ENCODE measurements at places on chromosomes 1 and 21.
A peak's percentile ranks its signal among the peaks of the same experiment; 100 is the strongest.

- no peak for DNase-seq
Measured at GRCh38 chr21:38793926-38794713, 11.6 kb upstream of the ETS2 start.

GRCh38 chr1:65247419-65248359, 61.7 kb upstream of the DNAJC6 start:
- DNase-seq, result peak; percentile 69

DNA sequence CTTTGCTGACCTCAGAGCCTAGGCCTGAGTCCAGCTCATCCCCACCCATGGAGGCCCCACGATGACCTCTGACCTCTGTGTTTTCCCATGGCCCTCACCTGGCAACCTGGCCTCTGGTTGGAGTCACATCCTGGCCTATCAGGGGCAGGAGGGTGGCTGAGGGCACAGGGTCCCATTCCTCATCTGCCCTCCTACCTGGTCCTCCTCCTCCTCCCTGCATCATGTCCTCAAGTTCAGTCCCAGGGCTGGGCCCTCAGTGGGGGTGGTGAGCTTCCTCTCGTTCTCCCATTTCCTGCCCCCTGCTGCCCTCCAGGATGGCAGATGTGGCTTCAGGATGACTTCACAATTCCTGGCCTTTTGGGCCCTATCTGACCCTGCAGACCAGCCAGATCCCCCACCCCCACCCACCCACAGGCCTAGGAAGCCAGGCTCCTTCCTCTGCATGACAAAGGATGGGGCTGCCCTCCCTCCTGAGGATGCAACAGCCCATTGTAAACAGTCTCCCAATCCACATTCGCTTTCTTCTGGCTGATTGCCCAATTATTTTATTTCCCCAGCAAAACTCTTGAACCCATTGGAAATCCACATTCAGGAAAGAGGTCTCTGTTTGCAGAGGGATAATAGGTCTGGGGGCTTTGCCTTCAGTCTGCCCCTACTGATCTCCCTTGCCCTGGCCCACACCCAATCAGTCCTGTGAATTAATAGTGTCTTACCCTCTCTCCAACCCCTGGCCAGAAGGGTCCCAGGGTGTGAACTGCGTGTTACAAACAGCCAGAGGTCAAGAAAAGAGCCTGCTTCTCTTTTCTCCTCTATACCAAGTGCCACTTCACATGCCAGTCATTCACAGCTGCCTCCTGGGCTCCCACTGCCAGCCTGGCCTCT, 10.3 kb upstream of the LEFTY1 start:
- DNase-seq, result peak; percentile 92

GRCh38 chr1:231016966-231017365, 23.1 kb downstream of the FAM89A start:
- no peak for DNase-seq

GRCh38 chr1:219837994-219838294, 90.4 kb downstream of the SLC30A10 start:
- DNase-seq, result no peak

GRCh38 chr1:160459687-160460086, 59.3 kb downstream of the VANGL2 start:
- no peak for DNase-seq

DNA sequence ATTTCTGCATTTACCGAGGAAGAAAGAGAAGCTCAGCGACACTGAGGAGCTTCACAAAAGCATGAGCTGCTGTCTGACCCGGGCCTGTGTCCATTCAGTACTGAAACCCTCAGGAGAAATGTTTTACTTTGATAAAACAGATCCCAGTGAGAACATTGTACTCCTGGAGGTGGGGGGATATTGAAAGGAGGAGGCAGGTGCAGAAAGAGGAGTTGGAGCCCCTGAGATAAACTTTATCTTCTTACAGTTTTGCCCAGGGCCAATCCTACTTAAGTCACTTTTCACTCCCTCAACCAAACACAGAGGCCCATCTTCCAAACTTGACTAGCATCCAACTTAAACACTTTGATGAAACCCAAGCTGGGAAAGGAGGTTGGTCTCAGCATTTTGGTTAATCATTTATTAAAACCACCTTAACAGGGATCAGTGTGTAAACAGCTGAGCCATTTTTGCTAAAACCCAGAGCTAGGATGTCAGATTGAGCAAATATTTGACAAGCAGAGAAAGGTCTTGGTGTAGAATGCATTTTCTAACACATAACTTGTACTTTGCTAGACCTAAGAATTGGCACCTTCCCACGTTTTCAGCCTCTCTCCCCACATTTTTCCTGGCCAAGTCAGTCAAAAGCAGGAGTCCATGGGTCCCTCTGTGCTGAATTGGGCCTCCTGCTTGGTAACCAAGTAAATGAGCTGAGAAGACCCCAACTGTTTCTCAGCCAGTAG, 32.5 kb upstream of the SARS1 start:
- DNase-seq, result no peak

DNA sequence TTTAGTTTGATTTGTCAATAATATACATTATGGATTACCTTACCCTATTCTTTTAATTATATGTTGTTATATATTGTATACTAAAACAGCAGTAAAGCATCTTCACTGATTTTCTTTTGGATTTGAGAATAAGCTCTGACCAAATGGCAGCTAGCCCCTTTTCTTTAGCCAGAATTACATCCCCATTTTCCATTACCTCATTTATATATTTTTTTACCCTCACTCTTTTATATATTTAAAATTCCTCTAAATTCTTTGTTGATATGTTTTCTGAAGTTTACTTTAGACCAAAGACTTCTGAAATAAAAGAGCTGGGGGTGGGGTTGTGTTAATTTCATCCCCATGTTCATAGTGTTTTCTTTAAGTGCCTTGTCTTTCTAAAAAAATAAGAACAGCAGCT, 24.6 kb downstream of the ANGPTL1 start:
- no peak for DNase-seq

- no peak for DNase-seq
Measured at GRCh38 chr21:44800103-44800502, 1.5 kb downstream of the UBE2G2 start.

DNA sequence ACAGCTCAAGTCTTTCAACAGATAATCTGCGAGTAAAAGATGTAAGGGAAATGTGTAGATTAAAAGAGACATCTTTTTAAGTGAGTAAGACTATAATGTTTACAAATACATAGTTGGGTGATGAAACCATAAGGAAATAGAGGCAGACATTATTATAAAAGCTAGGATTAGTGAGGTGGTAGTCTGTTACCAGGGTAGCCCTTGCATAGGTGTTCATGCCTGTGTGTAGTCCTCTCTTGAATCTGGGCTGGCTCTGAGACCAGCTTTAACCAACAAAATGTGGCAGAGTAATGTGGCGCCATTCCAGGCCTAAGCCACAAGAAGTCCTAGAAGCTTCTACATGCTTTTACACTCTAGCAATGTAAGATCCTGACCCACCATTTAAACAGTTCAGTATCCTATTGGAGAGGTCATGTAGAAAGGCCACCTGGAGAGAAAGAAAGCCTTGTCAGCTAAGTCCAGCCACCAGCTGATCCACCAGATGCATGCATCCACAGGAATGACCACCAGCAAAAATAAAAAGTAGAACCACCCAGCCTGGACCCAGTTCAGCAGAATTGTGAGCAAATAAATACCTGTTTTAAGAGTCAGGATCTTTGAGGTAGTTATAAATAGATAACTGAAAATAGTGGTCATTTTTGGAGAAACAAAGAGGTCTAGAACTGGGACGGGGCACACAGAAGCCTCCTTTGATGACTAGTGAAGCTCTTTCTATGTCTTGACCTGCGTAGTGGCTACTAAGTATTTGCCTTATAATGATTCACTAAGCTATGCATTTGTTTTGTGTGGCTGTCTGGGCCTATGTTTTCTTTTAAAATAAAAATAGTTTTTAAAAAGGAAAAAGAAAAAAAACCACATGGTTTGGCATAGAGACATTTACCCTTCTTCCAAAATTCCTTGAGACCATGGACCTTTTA, 8.1 kb downstream of the NIBAN1 start:
- DNase-seq, result no peak

DNA sequence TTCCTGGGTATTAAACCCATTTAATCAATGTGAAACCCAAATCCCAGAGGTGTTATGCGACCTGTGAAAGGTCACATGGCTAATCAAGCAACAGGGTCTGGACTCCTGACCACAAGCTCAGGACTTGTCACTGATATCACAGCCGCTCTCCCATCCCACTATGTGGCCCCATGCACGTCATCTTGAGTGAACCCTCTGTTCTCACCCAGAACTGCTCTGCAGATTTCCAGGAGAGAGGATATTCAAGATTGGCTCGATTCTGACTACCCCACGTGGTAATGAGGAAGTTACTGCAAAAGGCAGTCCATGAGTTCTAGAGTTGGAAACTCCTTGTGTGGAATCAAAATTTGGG, 173.5 kb upstream of the ETV3 start:
- no peak for DNase-seq

GRCh38 chr1:232142403-232143314, 487.3 kb downstream of the SIPA1L2 start:
- no peak for DNase-seq

GRCh38 chr1:23291706-23292105, 52.4 kb downstream of the HNRNPR start:
- DNase-seq, result no peak

DNA sequence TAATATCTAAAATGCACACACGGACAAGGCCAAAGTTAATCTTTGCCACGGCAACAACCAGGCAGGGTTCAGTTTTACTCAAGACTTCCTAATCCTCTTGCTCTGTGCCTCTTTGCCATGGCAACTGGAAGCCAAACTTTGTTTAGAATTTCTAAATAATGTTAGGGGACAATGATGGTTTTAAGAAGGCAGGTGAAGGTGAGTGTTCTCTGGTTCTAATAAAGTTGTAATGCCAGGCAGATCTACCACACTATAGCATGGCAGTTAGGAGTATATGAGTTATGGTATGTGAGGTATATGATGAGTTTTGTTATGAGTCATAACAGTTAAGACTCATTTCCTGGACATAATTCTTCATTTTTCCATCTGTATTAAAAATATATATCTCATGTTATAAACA, 2.7 kb downstream of the PTPRC start:
- no peak for DNase-seq

DNA sequence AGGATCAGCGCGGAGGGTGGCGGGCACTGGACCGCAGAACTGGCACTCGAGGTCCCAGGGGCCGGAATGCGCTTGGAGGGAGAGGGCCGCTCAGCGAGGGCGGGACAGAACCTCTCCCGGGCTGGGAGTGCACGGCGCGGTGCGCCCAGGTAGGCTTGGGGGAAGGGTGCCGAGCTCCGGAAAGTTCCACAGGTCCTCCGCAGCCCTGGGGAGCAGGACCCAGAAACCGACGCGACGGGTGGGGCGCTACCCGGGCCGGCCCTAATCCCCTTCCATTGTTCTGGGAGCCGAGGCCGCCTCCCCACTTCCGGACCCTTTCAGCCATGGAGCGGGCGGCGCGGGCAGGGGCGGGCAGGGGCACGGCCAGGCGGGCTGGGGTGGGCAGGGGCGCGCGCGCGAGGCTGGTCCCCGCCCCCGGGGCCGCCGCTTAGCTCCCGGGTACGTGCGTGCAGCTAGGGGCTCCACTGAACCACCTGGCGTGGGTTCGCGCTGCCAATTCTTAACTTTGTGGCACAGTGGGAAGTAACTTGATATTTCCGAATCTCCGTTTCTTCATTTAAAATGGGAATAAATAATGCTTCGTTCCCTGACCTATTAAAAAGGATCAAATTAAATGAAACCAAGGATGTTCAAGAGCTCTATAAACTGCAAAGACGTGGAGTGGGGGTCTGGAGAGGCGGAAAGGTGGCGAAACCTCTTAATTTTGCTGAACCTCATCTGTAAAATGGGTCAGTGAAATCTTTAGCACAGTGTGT, 20.7 kb downstream of the LGR6 start:
- DNase-seq, result no peak

GRCh38 chr1:53073868-53074311, 11.9 kb downstream of the PODN start:
- DNase-seq, result no peak

GRCh38 chr1:111465754-111466153, 8.0 kb upstream of the C1orf162 start:
- DNase-seq, result no peak

GRCh38 chr1:27234049-27234882, at the start of gene WDTC1:
WDTC1 (plus strand) TSS chr1:27234632; CDS start chr1:27261055, 26,423 bp downstream.
- peak; percentile 97 for DNase-seq

- peak; percentile 12 for DNase-seq
Measured at GRCh38 chr1:94753171-94753972, 66.8 kb upstream of the SLC44A3 start.

DNA sequence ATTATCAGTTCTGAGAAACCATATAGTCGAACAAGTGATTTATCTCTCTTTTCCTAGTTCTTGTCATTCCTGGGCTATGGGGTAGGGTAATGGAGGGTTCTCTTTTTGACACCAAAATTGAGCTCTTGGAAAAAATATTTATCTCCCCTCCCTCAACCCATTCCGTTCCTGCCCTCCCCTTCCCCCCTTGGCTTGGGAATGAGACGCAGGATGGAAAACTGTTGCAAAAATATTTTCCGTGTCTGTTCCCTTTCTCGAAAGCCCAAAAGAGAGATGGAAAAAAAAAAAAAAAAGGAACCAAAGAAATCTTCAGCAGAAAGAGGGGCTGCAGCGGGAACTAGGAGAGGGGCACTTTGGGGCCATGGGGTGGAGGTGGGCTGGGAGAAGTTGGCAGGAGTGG, 766 bp downstream of the ATP2B4 start:
- DNase-seq, result no peak

DNA sequence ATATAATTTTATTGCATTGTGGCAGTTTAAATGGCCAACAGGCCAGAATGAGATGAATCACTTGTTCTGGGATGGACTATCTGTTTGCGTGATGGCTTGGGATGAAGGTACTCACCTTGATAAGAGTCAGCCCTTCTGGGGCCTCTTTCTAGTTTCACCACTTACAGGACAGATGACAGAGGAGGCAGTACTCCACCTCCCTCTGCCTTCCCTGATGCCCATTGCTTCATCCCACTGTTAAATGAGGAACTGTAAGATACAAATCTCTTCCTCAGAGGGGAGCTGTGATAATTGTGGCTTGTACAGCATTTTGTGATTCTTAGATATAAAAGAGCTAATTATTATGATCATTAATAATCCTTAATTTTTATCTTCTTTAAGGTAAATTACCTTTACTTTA, 3.7 kb upstream of the TCHH start:
- no peak for DNase-seq

DNA sequence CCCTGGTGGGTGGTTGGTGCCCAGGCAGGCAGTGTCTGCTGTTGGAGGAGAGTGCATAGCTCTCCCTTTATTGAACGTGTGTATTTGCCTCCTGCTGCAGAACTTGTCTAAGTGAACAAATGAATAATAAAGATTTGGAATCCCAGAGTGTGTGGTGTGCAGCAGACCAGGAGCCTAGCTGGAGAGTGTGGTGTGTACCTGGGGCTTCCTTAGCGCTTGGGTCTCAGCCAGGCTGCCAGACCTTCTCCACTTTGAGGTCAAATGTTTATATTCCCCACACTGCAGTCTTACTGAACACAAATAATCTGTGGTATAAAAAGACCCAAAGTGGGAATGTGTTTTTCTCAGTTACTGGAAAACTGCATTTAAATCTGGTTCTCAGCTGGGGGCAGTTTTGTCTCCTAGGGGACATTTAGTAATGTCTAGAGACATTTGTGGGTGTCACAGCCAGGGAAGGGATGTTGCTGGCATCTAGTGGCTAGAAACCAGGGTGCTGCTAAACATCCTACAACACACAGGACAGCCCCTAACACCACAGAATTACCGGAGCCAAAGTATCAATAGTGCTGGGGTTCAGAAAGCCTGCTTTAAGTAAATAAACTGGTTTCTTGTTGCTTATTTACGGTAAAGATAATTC, 23.6 kb downstream of the SLC37A1 start:
- no peak for DNase-seq

GRCh38 chr1:168887381-168887780, 158.4 kb upstream of the DPT start:
- no peak for DNase-seq

GRCh38 chr1:212188599-212189351, 96.4 kb upstream of the PPP2R5A start:
- DNase-seq, result no peak

All from ELF-1 (cell line).